ENCODE measurements at places on chromosomes 2 and 18. TPM values are rescaled to one million over a fixed set of nuclear protein-coding genes. Genes with fewer than 3 reads are reported as not detected.

Gene ERBB4
- not detected for total RNA-seq

Gene OSR1
- total RNA-seq: not detected

Gene RDH14
- total RNA-seq: 11.4 TPM

Gene COL3A1
- not detected for total RNA-seq

Gene AGXT
- total RNA-seq: not detected

Gene TNS1
- 0.40 TPM for total RNA-seq

Gene COL4A4
- total RNA-seq: not detected

- H3K4me1 ChIP-seq: peaks cover 2% of the 10 kb centered on the region
- no peak overlapping the region for H3K4me3 ChIP-seq
- H3K36me3 ChIP-seq: peaks cover 6% of the 10 kb centered on the region
- H3K27ac ChIP-seq: no peak overlapping the region
Measured at GRCh38 chr18:13545955-13546354, 180.4 kb downstream of the FAM210A start.

DNA sequence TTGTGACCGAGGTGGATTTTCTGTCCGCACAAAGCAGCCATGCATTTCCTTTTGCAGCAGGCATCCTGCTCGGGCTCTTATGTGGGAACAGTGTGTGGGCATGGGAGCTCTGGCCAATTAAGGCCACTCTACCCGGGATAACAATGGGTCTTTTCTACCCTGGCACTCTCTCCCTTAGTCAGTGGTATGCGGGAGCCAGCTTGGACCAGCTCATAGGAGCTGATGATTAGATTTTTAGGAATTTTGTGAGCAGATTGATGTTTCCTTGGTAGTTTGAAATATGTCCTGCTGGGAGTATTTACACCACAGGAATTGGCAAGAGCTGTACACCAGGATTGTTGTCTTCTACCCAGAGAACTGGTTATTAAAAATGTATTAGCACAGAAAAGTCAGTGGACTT, 89.3 kb downstream of the SPP2 start:
- H3K27me3 ChIP-seq: no peaks in the 10 kb centered on the region
- no peak overlapping the region for H3K27ac ChIP-seq
- H3K36me3 ChIP-seq: no peaks in the 10 kb centered on the region
- H3K4me1 ChIP-seq: peaks cover 27% of the 10 kb centered on the region
- H3K4me3 ChIP-seq: no peak overlapping the region
- no peak for DNase-seq

- H3K36me3 ChIP-seq: peaks cover 42% of the 10 kb centered on the region
- H3K27ac ChIP-seq: no peak overlapping the region
- H3K4me3 ChIP-seq: peak overlapping the region; percentile 85
- H3K4me1 ChIP-seq: peaks cover 14% of the 10 kb centered on the region
- H3K27me3 ChIP-seq: no peaks in the 10 kb centered on the region
Measured at GRCh38 chr18:22934789-22935188, 1.7 kb downstream of the RBBP8 start.

GRCh38 chr2:207483066-207483465, 46.7 kb upstream of the CREB1 start:
- no peak overlapping the region for H3K27ac ChIP-seq
- H3K36me3 ChIP-seq: no peaks in the 10 kb centered on the region
- peaks cover 39% of the 10 kb centered on the region for H3K4me1 ChIP-seq
- H3K4me3 ChIP-seq: no peak overlapping the region
- no peaks in the 10 kb centered on the region for H3K27me3 ChIP-seq
- DNase-seq: no peak

DNA sequence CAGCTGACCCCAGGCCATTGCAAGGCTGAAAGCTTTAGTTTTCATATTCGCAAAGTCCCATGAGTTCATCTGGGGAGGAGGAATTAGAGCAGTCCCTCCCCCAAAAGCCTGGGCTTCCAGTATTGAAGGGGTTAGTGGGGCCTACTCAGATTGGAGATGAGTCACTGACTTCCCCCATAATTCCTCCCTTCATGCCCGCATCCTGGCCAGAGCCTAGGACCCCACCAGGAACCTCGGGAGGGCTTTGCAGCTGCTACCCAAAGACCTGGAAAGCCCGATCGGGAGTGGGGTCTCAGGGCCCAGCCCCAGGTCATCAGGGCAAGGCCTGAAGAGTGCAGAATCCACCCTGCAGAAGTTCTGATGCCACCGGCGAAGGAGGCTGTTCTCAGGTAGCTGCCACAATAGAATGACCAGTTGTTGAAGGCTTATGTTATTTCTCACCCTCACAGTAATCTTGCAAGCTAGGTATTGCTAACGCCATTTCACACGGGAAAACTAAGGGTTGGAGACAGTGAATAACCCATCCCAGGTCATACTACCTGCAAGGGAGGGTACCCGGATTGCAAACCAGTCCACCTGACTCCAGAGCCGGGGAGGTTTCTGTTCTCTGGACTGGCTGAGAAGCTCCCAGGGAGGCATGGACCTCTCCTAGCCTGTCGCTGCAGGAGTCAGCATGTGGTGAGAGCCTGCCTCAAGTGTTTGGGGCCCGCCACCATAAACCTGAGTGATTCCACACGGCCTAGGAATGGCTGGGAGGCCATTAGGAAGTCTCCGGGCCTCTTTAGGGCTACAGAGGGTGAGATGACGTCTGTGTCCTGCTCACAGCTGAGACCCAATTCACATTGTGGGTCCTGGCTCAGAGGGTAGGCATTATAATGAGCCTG, 5.8 kb upstream of the ARID5A start:
- H3K27ac ChIP-seq: peak overlapping the region; percentile 99
- H3K36me3 ChIP-seq: no peaks in the 10 kb centered on the region
- peaks cover 74% of the 10 kb centered on the region for H3K4me1 ChIP-seq

GRCh38 chr2:223856584-223856983, 19.2 kb upstream of the AP1S3 start:
- peaks cover 2% of the 10 kb centered on the region for H3K4me1 ChIP-seq
- no peak overlapping the region for H3K4me3 ChIP-seq
- H3K27me3 ChIP-seq: no peaks in the 10 kb centered on the region
- no peaks in the 10 kb centered on the region for H3K36me3 ChIP-seq
- DNase-seq: no peak

GRCh38 chr2:9984871-9985480, 33.5 kb downstream of the GRHL1 start:
- DNase-seq: no peak
- H3K36me3 ChIP-seq: no peaks in the 10 kb centered on the region
- H3K4me1 ChIP-seq: peaks cover 14% of the 10 kb centered on the region
- no peaks in the 10 kb centered on the region for H3K27me3 ChIP-seq
- no peak overlapping the region for H3K4me3 ChIP-seq

DNA sequence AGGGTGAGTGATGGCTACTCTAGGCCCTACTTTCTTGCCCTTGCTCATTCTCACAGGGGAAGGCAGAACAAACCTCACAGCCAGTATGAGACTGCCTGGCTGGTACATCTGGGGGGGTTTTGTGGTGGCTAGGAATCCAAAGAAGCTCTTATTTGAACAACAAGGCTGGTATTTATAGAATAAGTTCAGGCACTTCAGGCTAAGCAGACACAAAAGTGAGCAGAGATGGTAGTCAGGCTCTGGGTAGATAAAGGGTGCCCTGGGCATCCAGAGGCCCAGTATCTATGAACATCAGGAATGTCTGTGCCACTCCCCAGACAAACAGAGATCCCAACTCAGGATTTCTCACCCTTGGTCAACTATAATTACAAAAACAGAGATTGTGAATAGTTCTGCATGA, 57.2 kb upstream of the RTN4 start:
- H3K27me3 ChIP-seq: no peaks in the 10 kb centered on the region
- peaks cover 2% of the 10 kb centered on the region for H3K4me1 ChIP-seq
- no peak overlapping the region for H3K27ac ChIP-seq
- H3K36me3 ChIP-seq: no peaks in the 10 kb centered on the region

DNA sequence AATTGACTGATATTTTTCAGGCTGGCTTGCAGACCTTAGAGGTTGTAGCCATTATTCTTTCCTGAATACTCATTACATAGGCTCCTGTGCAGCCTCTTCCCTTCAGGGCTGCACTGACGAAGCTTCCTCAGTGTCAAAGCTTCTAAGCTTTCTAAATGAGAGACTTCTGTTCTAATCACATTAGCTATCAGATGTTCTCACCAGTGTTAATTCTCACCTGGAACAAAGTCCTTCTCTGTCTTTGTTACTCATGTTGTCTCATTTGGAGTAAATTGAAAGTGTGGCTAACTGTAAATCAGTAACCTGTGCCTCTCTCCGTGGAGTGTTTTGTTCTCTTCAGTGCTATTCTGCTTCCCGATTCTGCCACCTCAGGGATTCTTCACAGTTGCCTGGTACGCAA, 76.9 kb downstream of the MC4R start:
- H3K36me3 ChIP-seq: no peaks in the 10 kb centered on the region
- no peaks in the 10 kb centered on the region for H3K27me3 ChIP-seq
- H3K4me3 ChIP-seq: no peak overlapping the region
- no peak overlapping the region for H3K27ac ChIP-seq
- no peak for DNase-seq
- H3K4me1 ChIP-seq: no peaks in the 10 kb centered on the region

GRCh38 chr2:188292348-188293239, 920 bp downstream of the GULP1 start:
- no peak overlapping the region for H3K4me3 ChIP-seq
- no peaks in the 10 kb centered on the region for H3K36me3 ChIP-seq
- DNase-seq: no peak
- peaks cover 10% of the 10 kb centered on the region for H3K4me1 ChIP-seq
- H3K27me3 ChIP-seq: peaks cover 42% of the 10 kb centered on the region
- H3K27ac ChIP-seq: no peak overlapping the region

- no peak overlapping the region for H3K27ac ChIP-seq
- no peak overlapping the region for H3K4me3 ChIP-seq
- H3K27me3 ChIP-seq: peaks cover 16% of the 10 kb centered on the region
- no peak for DNase-seq
Measured at GRCh38 chr2:200101922-200102321, 146.5 kb downstream of the MAIP1 start.

DNA sequence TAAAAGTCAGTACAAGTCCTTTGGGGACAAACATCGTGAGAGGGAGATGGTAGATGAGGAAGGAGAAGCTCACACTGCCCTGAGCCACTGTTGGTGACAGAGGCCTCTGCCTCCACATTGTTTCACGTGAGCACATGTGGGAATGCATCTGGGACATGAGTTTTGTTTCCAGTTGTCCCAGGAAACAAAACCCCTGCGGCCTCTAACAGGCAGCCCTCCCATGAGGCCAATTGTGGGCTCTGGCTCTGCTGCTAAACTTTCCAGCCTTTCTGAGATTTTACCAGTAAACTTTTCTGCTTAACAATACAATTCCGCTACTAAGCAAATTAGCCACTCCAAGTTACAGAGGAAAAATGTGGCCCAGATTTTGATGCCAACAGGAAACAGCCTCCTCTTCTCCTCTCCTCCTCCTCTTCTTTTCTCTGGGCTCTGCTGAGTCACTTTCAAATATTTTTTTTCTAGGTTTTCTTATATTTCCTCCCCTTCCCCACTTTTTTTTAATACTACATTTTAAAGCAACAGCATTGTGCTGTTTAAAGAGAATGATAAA, 23.4 kb upstream of the LRRC30 start:
- DNase-seq: no peak
- H3K4me1 ChIP-seq: no peaks in the 10 kb centered on the region
- no peaks in the 10 kb centered on the region for H3K27me3 ChIP-seq
- no peaks in the 10 kb centered on the region for H3K36me3 ChIP-seq
- no peak overlapping the region for H3K4me3 ChIP-seq

GRCh38 chr2:226798422-226799210, 1.0 kb downstream of the IRS1 start:
- peak; percentile 48 for DNase-seq
- peak overlapping the region; percentile 83 for H3K4me3 ChIP-seq
- H3K27me3 ChIP-seq: no peaks in the 10 kb centered on the region
- peaks cover 28% of the 10 kb centered on the region for H3K4me1 ChIP-seq
- no peak overlapping the region for H3K27ac ChIP-seq

- H3K27me3 ChIP-seq: no peaks in the 10 kb centered on the region
- peaks cover 1% of the 10 kb centered on the region for H3K36me3 ChIP-seq
- no peak for DNase-seq
- H3K4me3 ChIP-seq: no peak overlapping the region
Measured at GRCh38 chr2:45729753-45730512, 78.5 kb downstream of the PRKCE start.

DNA sequence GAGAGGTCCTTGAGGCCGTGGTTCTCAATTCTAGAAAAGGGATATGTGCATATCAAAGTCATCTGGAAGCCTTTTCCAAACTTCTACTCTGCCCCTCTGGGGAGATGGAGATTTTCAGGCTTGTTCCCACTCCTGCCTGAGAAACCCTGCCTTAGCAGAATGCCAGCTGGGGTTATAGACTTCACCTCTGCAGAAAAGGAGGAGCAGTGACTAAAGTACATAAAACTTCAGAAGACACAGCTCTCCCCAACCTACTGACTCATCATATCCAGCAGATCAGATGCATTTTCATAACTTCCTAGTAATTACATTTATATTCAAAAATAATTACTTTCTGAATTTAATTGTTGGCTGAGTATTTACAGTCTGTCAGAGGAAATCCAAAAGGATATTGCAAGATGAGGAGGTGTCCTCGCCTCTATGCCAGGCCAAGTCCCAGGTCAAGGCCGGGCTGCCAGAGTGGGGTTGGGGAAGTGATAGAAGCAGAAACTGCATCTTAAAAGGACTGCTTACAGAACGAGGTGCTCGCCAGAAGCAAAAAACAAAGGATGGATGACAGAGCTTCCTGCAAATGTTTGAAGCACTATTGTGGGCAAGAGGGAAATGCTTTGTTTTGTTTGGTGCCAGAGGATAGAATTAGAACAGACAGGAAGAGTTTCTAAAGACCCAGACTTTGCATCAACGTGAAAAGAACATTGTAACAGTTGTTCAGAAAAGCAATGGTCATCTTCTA, 75.6 kb upstream of the APCDD1 start:
- no peaks in the 10 kb centered on the region for H3K4me1 ChIP-seq
- H3K27me3 ChIP-seq: peaks cover 3% of the 10 kb centered on the region
- no peak overlapping the region for H3K27ac ChIP-seq
- no peak for DNase-seq
- H3K36me3 ChIP-seq: no peaks in the 10 kb centered on the region

GRCh38 chr2:109346601-109347228, 217.7 kb downstream of the SH3RF3 start:
- no peak for DNase-seq
- H3K27me3 ChIP-seq: no peaks in the 10 kb centered on the region
- peaks cover 53% of the 10 kb centered on the region for H3K4me1 ChIP-seq
- H3K4me3 ChIP-seq: no peak overlapping the region

- H3K4me1 ChIP-seq: peaks cover 8% of the 10 kb centered on the region
- no peaks in the 10 kb centered on the region for H3K27me3 ChIP-seq
- no peak overlapping the region for H3K27ac ChIP-seq
- DNase-seq: no peak
- H3K36me3 ChIP-seq: peaks cover 2% of the 10 kb centered on the region
Measured at GRCh38 chr2:181404472-181404871, 52.7 kb upstream of the ITGA4 start.

- H3K36me3 ChIP-seq: no peaks in the 10 kb centered on the region
- peaks cover 11% of the 10 kb centered on the region for H3K27me3 ChIP-seq
- no peak for DNase-seq
- no peaks in the 10 kb centered on the region for H3K4me1 ChIP-seq
- no peak overlapping the region for H3K4me3 ChIP-seq
- no peak overlapping the region for H3K27ac ChIP-seq
Measured at GRCh38 chr2:67459761-67460160, 62.6 kb downstream of the ETAA1 start.

GRCh38 chr2:168545439-168546082, 89.5 kb downstream of the CERS6 start:
- peaks cover 38% of the 10 kb centered on the region for H3K4me1 ChIP-seq
- DNase-seq: no peak
- H3K27me3 ChIP-seq: no peaks in the 10 kb centered on the region
- H3K4me3 ChIP-seq: no peak overlapping the region
- H3K36me3 ChIP-seq: peaks cover 31% of the 10 kb centered on the region
- no peak overlapping the region for H3K27ac ChIP-seq
